Activated CD4-positive, alpha-beta T cell treated with anti-CD3 and anti-CD28 coated beads, Interleukin-2, amount 50 U/mL, for 4 hours (primary cell): ENCODE measurements at places on chromosomes 3 and 15.

DNA sequence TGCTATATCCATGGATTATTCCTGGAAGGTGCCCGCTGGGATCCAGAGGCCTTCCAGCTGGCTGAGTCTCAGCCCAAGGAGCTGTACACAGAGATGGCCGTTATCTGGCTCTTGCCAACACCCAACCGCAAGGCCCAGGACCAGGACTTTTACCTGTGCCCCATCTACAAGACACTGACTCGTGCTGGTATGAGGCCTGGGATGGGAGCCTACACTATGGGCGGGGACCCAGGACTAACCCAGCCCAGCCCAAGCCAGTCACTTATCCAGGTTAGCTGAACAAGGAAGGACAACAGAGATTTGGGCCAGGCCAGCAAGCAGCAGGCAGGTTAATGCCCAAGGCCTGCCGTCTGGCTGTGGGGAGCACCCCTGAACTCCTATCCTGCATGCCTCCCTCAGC lies 45.3 kb downstream of the SEMA3G start:
- DNase-seq: no peak

GRCh38 chr15:97520689-97521088 lies 439.8 kb upstream of the ARRDC4 start:
- DNase-seq: no peak

DNA sequence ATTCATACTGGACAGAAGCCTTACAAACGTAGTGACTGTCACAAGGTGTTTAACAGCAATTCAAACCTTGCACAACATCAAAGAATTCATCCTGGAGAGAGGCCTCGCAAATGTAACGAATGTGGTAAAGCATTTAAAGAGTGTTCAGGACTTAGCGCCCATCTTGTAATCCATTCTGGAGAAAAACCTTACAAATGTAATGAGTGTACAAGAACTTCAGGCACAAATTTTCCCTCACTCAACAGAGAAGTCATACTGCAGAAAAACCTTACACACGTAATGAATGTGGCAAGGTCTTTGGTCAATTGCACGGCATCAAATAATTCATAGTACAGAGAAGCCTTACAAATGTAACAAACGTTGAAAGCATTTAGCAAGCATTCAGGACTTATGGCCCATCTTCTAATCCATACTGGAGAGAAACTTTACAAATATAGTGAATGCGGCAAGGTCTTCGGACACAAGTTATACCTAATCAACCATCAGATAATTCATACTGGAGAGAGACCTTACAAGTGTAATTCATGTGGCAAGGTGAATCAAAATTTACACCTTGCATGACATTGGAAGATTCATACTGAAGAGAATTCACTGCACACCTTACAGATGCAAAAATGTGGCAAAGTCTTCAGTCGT lies 27.5 kb downstream of the SPCS1 start:
- no peak for DNase-seq

DNA sequence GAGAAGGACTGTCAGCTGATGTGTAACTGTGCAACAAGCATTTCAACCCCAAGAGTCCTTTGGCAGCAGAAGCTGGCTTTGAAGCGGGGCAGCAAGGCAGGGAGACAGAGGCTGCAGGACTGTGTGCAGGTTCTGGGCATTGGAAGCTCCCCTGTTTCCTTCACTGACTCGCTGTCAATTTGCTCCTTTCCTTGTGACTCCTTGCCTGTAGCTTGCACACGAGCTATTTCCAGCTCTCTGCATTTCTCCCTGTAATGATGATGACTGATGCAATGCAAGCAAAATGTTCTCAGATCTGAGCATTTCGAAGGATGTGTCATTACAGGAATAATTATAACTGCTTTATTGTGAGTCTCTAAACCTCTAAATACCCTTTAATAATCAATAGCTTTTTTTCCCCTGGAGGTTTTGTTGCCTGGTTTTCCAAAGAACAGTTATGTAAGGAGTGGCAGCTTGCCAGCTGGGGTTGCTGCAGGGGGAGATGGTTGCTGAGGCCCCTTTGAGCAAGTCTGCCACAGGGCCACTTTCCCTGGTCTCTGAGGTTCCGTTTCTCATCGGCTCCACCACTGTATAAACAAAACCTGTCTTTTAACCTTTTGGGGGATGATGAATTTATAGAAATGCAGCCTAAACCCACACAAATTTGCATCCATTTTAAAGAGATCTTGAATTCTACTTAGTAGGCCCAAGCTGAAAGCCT lies 2.8 kb downstream of the APOD start:
- no peak for DNase-seq

- no peak for DNase-seq
Observed at GRCh38 chr3:50658416-50658815, 16.3 kb upstream of the DOCK3 start.

DNA sequence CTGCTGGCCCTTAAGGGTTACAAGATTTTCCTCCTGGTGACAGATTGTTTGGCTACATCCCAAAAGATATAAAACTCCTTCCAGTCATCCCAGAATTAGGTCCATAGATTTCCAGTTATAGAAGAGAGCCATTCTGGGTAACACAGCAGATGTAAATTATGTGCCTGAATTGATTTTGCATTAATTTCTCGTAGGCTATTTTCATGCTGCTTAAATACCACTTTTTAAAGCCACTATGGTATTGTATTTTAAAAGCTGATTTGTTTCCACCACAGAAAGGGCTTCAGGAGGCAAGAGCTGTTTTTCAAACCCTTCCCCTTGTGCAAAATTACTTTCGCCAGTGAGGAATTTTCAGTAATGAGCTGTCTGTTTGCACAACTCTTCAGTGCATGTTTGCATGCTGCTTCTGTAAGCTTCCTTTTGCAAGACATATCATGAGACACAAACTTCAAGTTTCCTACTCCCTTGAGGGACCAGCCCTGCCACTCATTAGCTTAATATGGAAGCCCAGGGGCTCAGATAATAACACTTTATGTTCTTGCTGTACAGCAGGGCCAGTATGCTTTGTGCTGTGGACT lies 105.4 kb upstream of the TNIK start:
- DNase-seq: no peak

DNA sequence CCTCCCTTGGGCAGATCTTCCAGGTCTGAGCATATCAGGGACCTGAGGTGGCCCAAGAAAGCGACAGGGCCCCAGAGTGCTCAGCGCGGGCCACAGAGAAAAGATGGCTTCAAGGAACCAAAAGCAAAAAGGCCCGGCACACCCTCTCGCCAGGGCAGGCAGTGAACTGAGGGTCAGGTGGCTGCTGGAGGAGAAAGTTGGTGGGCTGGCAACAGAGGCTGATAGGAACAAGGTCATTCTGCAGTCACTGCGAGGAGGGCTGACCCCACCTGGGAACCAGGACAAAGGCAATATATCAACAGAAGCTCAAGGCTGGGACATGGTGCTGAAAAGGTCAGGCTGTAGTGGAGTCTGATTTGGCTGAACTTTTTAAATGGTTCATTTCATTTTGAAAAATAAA lies 2.8 kb upstream of the ACSBG1 start:
- DNase-seq: no peak

- DNase-seq: no peak
Observed at GRCh38 chr3:53544357-53544756, 49.9 kb downstream of the CACNA1D start.

- no peak for DNase-seq
Observed at GRCh38 chr3:143538061-143538460, 310.2 kb downstream of the SLC9A9 start.

- DNase-seq: no peak
Observed at GRCh38 chr3:119625451-119626153, 27.9 kb downstream of the PLA1A start.

DNA sequence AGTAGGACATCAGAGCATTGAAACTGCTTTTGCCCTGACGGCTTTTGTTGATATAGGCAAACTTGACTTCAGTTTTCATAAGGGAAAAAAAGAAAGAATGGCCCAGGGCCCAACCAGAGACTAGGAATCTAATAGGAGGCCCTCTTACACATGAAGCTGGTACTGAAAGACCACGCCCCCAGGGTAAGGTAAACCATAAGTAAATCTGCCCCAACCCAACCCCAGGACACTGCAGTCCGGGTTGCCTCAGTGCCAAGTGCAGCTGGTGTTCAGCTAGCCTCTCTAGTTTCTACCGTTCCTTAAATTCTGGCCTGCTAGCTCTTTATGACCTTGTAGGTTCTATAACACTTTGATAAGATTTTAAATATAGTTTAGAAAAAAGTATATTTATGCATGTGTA lies 136.7 kb downstream of the AQP9 start:
- no peak for DNase-seq
